ENCODE measurements at places on chromosomes 3 and 15. TPM values are rescaled to one million over a fixed set of nuclear protein-coding genes. Genes with fewer than 3 reads are reported as not detected.
A peak's percentile ranks its signal among the peaks of the same experiment; 100 is the strongest.

The CTXN2 gene
- total RNA-seq, result not detected

The GRM2 gene
- total RNA-seq, result under 0.01 TPM

The SPATA12 gene
- 0.17 TPM for total RNA-seq

The PRR20G gene
- total RNA-seq, result not detected

The GOLGA8G gene
- total RNA-seq, result not detected

The RGMA gene
- total RNA-seq, result 0.47 TPM

The CCDC191 gene
- total RNA-seq, result 3.2 TPM

The GOLGA6B gene
- total RNA-seq, result not detected

The LMOD3 gene
- total RNA-seq, result not detected

The ABI3BP gene
- total RNA-seq, result 32.0 TPM

The LARP6 gene
- total RNA-seq, result 15.0 TPM

The GUCA1C gene
- not detected for total RNA-seq

The RBP2 gene
- not detected for total RNA-seq

The CYP1A1 gene
- 89.4 TPM for total RNA-seq

The TMEM45A gene
- total RNA-seq, result 9.0 TPM

The ZKSCAN7 gene
- total RNA-seq, result 2.2 TPM

DNA sequence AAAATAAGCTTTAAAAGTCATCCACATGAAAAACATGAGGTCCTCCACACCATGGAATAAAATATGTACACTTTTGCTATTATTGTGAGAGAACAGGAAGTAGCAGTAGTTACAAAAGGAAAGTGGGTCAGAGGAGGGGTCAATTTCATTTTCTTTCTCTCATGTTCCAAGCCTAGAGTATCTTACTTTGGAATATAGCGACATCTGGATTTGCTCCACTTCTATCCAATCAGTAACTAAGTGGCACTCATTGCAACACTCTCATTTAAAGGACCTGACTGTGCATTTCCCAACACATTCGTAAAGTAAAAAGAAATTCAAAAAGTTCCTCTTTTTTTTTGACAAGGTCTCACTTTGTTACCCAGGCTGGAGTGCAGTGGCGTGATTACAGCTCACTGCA is 637.3 kb downstream of the TUSC7 start:
- DNase-seq, result no peak

DNA sequence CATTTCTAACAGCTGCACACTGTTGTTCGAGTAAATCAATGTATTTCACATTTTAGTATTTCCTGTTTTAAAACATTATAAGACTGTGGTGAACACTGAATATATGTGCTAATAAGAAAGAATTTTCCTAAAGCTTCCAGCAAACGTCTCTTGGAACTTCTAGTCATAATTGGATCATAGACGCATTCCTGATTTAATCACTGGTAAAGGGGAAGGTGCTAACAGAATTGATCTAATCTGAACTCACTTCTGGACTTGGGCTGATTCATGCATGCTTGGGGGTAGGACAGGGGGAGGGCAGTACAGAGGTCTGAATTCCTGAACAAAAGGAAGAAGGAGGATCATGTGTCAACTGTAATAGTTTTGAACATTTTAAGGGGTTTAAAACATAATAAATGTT is 7.3 kb upstream of the LEKR1 start:
- peak; percentile 82 for DNase-seq

GRCh38 chr15:59960318-59960717 is 43.8 kb upstream of the FOXB1 start:
- DNase-seq, result no peak

DNA sequence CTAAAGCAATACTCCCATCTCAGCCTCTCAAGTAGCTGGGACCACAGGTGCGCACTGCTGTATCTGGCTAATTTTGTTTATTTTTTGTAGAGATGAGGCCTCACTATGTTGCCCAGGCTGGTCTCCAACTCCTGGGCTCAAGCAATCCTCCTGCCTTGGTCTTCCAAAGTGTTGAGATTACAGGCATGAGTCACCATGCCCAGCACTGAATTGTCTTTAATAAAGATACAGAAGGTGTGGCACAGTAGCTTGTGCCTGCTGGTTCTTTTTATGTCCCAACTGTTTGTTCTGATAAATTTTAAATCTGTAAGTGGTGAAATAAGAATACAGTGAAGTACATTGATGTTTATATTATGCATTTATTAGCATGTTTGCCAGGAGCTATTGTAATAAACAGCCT is 20.6 kb upstream of the TRAK1 start:
- no peak for DNase-seq

GRCh38 chr3:106446271-106446670 is 577.5 kb upstream of the CBLB start:
- DNase-seq, result no peak

DNA sequence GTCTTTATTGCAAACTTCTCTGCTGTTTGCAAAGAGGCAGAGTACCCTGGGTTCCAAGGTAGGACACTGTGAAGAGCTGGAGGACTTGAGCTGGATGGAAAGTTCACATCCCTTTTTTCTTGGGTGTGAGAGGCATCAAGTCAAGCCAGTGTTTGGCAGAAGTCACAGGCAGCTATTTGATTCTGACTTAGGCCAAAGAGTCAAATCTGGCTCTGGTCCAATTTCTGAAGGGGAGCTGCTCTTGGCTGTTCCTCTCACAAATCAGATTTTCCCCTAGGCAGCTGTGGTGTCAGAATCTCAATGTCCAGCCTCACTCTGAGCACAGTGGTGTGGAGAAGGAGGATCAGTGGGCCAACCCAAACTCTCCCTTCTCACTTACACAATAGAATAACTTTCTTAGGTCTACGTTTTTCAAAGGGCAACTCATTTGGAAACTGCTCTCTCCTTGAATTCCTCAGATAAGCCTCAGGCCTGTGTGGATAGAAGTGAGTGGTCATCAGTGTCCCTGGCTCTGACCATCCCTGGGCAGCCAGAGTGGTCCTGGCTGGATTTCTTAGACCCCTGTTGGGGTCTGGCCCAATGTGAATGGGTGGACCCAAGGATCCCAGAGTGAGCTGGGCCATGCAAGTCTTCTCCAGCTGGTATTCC is 18.2 kb upstream of the AMOTL2 start:
- DNase-seq, result peak; percentile 20

DNA sequence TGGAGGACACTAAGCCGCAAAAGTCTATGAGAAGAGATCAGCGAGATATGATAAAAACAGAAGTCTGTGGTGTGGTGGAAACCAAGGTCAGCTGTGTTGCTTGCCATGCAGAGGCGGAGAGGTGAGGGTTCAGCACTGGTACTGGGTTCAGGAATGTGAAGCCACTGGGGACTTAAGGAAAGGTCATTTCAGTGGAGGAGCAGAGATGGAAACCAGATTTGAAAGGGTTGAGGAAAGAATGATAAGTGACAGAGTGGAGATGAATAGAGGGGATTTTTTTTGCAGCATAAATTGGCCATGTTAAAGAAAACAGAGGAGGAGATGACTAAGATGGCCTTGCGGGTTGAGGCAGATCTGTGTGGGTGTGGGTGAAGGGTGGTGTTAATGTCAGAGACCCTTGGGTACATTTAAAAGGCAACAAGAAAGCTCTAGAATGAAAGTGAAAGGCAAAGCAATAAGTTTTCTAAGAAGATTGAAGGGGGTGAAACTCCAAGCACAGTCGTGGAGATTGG is 265.5 kb downstream of the ADAMTSL3 start:
- DNase-seq, result no peak

GRCh38 chr15:98519767-98520550 is 128.4 kb upstream of the IGF1R start:
- no peak for DNase-seq

DNA sequence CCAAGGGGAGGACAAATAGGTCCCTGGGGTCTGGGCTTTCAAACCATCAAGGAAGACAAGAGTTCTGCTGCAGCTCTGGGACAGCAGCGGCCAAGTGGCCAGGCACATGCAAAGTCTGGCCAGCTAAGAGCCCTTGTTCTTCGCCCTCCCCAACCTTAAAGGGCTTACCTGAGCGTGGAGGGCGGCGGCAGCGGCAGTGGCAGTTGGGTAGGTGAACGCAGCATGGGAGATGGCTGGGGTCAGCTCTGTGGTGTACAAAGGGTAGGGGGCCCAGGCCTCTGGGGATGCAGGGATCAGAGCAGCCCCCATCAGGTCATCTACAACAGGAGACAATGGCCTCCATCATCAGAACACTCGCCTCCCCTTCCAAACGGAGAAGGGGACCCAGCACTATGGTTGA is 27.1 kb downstream of the RBPMS2 start:
- no peak for DNase-seq

DNA sequence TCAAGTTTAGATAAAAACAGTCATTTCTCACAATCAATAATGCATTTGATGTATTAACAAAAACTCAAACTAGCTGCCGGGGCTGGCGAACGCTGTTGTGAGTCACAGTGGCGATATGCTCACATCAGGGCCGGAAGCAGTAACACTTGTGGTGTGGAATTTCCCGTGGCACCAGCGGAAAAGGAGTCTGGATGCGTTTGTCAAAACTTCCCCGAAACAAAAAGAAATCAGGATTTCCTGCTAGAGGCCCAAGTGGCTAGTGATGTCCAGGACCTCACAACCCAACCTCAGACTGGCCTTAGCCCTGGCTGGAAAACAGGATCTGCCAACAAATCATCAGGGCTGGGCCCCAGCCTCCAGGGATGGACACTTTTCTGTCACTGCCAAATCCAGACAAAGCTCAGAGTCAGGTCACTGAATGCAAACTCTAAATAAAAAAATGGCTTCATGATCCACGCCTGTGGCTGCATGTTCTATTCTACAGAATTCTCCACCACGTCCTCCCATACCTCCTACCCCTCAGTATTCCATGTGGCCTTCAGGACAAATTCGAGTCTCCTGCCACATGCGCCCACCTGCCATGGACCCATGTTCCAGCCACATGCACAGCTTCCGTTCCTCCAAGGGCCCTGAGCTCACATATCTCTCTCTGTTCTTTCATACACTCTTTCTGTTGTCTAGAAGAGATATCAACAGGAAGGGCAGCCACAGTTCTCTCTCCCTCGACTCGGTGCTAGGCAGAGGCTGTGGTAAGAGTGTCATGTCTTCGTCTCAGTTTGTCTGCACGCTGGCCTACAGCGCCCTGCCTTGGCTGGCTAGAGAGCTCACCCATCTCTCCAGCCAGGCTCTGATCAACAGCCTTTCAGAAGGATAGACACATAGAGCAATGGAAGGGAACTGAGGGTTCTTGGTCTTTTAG is 35.4 kb downstream of the EHD4 start:
- DNase-seq, result peak; percentile 97

GRCh38 chr3:155778462-155778861 is 27.6 kb downstream of the C3orf33 start:
- no peak for DNase-seq

GRCh38 chr3:146589899-146590508 is 15.1 kb downstream of the PLSCR5 start:
- DNase-seq, result peak; percentile 65

DNA sequence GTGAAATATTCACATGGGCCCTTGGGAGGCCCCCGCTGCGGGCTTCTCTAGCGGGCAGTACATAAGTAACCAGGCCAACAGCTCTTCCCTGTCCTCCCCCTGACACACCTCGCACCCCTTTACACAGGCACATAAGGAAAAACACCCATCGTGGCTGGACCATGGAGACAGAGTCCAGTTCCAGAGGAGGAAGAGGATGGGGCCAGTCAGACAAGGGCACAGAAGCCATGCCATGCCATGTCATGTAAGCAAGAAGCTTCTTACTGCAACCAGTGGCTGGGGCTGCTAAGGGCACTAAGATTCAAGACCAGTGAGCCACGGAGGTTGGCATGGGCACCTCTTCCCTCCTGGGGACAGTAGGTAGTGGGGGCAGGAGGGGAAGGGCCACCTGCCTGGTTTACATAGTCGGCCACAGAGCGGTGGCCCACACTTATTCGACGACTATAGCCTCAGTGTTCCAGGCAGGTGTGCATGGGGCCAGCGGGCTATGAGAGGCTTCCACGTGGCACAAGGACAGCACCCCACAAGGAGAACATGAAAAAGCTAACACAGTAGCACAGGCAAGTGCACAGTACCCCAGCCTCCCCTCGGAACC is 5.7 kb upstream of the CYP11A1 start:
- no peak for DNase-seq

DNA sequence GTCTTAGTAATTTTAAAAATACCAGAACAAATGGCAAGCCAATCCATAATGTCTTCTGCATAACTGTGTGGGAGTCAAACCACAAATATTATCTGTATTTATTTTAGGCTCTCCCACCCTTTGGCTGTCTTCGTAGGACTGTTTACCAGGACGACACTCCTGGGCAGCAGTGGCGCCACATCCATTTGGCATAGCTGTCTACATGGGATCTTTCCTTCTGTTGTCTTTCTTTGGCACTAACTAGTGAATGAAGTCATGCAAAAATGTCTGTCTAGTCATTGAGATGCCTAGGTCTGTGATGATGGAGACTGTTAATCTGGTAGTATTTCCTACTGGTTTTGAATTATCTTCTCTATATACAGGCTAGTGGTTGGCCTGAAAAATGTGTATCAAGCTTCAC is 54.0 kb upstream of the CHMP2B start:
- DNase-seq, result no peak

- DNase-seq, result no peak
Measured at GRCh38 chr3:149142682-149143081, 13.2 kb downstream of the HPS3 start.

DNA sequence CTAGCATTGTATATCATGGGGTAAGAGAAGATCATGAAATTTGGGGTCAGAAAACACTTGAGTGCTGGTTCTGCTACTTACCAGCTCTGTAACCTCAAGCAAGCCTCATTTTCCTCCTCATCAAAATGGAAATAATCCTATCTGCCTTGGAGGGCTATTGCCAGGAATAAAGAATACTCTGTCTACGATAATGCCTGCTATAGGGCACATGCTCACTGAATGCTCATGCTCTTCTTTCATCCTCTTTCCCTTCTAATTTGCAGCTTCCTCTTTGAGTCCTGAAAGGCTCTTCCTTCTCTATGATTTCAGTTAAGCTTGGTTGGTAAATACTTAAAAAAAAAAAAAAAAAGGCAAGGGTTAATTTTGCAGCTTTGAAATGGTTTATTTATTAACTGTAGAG is 12.8 kb downstream of the RTP1 start:
- no peak for DNase-seq

DNA sequence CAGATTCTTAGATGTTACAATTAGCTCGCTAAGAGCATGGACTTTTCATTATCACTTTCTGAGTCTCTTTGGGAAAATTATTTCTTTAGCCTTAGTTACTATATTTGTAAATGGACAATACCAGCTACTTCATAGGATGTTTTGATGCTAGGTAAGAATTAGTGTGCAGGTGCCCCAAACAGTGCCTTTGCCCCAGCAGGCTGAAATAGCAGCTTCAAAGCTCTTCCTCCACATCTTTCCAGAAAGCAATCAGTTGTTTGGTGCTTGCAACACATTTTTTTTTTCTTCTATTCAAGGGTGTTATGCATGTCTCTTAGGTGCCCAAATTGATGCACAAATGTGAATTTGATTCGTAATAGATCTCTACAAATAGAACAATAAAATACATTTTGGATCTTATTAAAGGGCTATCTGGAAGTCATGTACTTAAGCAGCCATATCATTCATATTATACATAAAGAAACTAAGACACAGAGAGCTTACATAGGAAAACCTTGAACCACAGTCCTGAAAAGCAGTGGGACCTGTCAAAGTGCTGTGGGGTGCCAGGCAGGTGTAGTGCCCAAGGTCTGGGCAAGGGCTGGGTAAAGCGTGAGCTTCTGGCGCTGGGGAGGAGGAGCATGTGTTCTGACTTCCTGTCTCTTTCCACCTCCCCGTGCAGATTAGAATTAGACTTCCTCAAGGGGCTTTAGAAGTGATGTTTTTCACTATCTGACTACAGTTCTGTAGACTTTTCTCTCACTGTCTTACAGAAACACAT is 62.9 kb downstream of the FNDC3B start:
- no peak for DNase-seq
